T-helper 17 cell (primary cell): ENCODE measurements at places on chromosomes 13 and 19. TPM values are rescaled to one million over a fixed set of nuclear protein-coding genes. Genes with fewer than 3 reads are reported as not detected.

DNA sequence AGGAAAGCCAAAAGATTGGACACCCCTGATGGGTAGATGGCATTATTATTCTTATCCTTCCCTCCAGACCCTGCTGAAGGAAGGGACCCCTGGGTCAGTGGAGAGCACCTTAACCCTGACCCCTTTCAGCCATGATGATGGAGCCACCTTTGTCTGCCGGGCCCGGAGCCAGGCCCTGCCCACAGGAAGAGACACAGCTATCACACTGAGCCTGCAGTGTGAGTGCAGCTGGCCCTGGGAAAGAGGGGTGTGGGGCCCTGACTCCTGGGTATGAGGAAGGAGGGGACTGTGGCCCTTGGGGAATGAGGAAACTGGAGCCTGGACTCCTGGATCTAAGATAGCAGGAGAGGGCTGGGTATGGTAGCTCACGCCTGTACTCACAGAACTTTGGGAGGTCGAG lies 2.7 kb downstream of the KIRREL2 start:
- no peak for DNase-seq

GRCh38 chr13:21966014-21966413 lies 295.1 kb downstream of the FGF9 start:
- no peak for DNase-seq

DNA sequence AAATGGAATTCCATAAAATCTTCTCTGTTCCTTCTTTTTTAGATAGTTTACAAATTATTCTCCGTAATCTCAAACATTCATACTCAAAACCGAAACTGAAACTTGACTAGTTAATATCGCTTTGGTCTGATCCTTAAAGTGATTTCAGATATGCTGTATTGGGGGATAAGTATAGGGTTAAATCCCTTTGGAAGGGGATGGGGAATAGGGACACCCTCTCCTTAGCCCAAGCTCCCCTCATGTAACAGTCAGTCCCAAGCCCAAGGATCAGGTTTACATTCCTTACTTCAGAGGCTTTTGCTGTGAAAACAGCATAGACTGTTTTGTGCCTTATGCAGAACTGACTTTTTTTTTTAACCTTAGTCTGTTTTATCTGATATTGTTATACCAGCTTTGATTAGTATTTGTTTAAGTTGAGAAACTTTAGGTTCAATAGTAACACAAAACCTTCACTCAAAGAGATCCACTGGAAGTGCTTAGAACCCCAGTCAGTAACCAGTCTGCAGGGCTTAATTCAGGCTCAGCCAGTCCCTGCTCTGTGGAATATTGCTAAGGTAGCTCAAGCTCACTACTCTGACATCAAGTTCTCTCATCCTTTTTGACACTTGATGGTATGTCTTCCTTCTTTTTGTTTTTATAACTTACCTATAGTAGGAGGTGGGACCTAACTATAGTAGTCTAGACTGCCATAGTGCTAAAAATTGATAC lies 10.5 kb downstream of the CDADC1 start:
- no peak for DNase-seq

- no peak for DNase-seq
These were observed 34.7 kb downstream of the PHF11 start for GRCh38 chr13:49530457-49530856.

DNA sequence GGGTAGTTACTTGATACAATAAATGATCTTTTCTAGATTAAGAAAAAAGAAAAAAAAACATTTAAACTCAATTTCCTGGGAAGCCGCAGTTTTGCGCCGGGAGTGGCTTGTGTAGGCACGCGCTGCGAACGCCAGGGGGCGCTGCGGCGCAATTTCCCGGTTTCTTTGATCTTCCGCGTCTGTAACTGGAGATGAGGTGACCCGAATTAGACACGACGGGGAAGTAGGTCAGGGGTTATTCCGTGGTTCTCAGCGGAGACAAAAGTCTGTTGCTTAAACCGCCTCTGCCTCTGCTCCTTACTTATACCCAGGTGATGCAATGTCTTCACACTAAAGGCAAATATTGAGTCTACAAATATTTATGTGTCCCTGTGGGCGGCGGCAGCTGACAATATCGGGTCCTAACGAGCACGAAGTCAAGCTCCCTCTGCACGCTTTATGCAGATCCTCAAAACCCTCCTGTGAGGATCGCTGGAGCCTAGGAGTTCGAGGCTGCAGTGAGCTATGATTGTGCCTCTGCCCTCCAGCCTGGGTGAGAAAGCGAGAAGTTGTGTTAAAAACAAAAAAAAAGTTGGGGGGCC lies 15.2 kb downstream of the STXBP2 start:
- peak; percentile 92 for DNase-seq

DNA sequence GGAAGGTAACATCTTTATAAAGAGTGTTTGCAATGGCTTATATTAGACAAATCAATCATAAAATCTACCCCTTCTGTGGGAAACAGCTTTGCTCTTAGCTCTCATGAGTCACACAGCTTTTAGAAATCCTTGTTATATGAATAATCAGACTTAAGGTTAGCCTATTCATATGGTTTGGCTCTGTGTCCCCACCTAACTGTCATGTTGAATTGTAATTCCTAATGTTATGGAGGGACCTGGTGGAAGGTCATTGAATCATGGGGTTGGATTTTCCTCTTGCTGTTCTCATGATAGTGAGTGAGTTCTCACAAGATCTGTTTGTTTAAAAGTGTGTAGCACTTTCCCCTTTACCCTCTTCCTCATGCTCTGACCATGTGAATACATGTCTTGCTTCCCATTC lies 704.2 kb upstream of the KLHL1 start:
- DNase-seq, result no peak

Gene MIR17HG
- total RNA-seq, result 9.1 TPM

Gene ZNF112
- not detected for total RNA-seq

DNA sequence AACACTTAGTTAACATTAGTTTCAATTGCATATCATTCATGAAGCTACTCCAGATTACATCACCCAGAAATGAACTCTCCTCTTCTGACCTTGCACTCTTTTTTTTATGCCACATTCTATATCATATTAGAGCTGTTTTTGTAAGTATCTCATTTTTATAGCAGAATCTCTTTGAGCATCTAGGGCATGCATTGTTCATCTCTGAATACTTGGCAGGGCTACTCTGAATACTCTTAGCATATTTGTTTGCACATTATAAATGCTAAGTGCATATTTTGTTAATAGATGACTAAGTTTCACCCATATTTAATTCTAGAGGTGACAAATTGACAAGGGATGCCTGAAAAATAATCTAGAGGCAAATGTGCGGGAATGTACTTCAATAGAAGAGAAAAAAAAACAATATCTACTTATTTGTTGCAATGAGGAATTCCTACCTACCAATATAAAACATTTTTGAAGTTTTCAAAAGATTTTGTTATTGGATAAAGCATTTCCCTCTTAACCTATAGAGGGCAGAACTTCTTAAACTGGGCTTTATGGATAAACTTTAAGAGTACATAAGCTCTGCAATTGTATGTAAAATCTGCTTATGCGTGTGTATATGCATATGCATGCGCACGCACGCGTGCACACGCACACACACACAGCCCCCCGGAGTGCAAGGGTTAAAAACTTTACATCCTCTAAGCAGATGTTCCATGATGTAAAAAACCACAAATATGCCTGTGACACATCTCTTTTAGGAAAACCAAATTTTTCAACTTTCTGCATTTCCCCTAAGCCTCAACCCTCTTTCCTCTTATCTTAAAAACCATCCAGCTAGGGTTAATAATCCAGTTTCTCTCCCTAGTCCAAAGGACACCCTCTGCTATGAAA lies 73.0 kb upstream of the OXGR1 start:
- no peak for DNase-seq

DNA sequence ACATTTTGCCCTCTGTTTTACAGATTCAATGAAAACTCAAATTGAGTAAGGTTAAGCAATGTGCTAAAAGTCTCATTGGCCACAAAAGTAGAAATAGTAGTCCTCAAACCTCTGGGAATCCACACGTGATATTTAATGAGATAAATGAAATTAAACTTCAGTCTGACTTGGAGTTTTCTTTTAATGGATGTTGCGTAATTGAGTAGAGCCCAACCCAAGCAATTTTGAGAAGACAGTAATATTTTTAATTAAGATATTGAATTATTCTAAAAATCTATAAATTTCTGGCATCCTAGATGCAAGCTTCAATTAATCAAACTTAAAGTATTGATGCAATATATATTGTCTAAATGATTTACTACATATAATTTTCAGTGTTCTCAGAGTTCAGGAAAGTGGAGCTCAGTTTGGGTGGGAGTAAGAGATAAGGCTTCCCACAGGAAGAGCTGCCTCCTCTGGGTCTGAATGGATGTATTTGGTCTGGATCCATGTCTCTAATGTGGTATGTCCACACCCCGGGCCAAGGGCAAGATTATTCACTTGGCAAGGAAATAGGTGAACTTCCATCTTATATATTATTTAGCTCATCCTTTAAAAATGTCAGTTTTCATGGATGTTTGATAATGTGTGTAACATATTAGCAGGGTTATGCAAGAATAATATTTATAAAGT lies 6.9 kb downstream of the MBNL2 start:
- DNase-seq, result no peak
